Femur (tissue), 1 donor: ENCODE measurements at places on chromosomes 5 and 9.

DNA sequence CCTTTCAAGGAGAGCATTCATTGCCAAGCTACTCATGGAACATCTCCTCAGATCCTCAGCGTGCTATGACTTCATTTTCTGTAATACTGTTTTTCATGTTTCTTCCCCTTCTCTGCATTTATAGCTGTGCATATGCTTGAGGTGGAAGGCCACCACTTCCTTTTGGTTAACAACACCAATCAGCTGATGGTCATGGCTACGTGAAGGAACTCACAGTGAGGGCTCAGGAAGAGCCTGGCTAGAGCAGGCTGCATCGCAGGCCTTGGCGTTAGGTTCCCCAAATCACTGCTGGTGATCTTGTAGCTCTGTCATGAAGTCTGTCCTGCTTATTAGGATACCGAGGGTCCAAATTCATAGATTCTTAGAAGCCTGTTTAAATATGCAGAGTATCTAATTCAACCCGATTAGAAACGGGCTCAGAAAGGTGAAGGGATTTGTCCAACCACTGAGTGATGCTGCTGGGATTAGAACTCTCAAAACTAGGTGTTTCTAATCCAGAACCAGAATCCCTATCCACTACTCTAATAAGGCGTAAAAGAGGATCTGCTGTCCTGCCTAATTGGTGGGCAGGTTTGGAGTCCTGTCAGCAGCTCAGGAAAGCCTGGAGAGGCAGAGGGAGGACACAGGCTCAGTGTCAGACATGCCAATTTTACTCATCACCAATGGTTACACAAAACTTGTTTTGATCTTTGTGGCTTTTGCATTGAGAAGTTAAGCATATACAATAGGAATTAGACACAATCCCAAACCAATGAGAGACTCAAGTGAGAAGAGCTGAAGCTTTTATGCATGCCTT is 7.5 kb downstream of the SYK start:
- DNase-seq, result no peak

DNA sequence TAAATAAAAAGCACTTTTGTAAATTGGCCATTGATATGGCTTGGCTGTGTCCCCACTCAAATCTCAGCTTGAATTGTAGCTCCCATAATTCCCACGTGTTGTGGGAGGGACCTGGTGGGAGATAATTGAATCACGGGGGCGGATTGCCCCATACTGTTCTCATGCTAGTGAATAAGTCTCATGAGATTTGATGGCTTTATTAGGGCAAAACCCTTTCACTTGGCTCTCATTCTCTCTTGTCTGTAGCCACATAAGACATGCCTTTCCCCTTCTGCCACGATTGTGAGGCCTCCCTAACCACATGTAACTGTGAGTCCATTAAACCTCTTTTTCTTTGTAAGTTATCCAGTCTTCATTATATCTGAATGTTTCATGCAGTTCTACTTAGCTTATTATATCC is 153.2 kb downstream of the TARS1 start:
- DNase-seq, result no peak

DNA sequence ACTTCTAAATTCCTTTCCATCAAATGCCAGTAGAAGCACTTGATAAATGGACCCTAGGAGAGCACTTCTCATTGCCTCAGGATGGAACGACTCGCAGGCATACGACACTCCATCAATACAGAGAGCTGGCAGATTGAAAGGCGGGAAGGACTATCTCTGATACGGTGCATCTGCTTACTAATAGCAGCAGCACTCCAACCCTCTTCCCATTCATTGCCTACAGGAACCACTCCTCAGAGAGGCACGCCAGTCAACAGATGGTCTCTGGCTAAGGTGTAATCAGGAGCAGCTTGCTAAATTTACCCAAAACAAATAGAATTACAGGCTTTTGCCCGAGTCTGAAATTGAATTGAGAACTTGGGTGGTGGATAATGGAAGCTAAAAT is 168.1 kb downstream of the EFNA5 start:
- no peak for DNase-seq

GRCh38 chr5:11873587-11873986 is 30.7 kb downstream of the CTNND2 start:
- no peak for DNase-seq

DNA sequence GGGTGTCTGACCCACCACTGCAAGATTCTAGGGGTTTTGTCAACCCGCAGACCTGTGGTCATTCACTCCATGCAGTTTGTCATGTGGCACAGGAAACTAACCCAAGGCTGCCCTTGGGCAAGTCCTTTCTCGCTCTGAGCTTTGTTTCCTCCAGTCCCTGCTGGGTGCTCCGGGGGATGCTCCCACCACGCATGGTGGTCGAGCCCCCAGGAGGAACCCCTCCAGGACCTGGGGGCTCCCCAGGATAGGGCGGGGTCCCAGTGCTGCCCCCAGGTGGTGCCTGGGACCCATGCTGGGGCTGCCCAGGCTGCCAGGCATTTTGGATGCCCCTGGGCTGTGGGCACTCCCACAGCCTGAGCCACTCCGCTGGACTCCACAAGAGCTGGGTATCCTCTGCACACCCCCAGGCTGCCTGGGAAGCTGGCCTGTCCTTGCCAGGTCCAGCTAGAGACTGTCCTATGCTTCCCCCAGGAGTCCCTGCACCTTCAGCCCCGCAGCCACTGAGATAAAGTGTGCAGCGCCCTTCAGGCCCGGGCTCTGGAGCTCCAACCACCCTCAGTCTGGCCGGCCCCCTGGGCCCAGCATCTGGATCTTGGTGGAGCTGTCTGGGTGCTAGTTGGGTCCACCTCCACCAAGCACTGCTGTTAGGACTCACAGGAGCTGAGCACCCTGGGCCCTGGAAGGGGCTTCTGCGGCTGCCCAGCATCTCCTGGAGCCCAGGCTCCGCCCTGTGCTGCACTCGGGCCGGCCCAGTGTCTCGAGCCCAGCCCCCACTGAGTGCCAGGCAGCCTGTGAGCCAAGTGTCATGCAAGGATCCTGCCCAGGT is 104.3 kb downstream of the PHF2 start:
- DNase-seq, result peak; percentile 17

DNA sequence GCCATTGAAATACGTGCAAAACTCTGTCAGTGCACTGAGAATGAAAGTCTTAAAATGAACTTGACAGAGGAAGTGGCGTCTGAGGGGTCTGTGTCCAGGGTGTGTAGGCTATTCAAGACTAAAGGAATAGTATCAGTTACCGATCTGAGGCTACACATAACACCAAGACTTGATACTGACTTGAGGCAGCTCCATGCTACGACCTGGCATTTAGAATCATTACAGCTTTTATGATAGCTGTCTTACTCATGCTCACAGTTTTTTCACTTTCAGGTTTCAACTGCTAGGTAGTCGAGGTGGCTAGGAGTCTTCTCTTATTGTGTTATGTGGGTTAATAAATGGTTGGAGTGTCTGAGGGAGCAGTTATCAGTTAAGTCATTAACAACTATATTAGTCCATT is 92.8 kb upstream of the SLCO6A1 start:
- no peak for DNase-seq

DNA sequence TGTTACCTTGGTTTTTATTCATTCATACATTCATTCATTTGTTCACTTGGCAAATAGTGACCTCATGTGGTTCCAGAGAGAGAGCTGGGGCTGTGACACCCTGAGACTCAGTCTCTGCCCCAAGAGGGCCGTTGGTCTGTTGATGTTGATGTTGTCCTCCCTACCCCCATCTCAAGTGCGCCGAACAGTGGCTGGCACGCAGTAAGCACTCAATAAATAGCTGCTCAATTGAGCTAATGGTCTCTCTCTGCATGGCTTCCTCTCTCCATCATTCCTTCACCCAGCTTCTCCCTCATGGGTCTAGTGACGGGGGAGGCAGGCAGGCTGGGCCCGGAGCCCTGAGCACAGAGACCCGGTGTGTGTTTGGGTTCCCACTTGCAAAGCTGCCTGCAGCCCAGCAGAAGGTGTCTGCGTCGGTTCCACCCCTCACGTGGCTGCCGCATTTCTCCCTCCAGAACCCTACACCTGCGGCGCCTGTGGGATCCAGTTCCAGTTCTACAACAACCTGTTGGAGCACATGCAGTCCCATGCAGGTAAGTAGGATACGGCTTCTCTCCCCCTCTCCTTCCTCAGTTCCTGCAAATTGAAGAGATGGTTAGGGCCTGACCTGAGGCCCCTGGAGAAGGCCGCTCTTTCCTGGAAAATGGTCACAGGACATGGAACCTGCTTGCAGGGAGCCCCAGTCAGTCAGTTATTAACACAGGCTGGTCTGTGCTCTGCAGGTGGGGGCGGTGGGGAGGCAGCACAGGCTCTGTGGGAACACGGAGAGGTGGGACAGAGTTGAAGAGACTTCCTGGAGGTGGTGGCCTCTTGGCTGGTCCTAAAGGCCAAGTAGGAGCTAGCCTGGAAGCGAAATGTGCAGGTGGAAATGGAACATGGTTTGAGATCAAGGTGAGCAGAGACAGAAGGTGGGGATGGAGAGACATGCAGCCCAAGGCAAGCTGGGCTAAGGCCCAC is 42.0 kb downstream of the AMBP start:
- DNase-seq, result peak; percentile 11

DNA sequence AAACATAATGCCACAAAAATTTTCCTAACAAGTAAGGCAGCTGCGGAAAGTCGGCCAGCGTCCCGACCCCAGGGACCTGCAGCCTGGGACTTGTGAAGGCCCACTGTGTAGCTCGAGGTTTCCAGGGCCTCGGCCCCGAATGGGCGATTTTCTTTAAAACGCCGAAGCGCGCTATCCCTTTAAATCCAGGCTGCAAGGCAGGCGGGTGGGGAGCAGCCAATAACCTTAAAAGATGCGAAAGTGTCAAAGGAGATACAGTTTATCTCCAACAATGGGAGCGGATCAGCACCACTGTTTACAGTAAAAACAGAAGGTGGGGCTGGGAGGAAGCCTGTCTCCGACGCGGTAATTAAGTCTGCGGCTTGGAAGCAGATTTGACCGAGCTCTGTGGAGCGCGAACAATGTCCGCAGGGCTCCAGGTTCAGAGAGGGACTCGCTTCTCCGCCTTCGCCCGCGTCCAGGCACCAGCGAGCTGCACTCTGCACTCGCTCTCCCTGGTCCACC is 1.7 kb upstream of the ZSWIM6 start:
- DNase-seq, result peak; percentile 68

DNA sequence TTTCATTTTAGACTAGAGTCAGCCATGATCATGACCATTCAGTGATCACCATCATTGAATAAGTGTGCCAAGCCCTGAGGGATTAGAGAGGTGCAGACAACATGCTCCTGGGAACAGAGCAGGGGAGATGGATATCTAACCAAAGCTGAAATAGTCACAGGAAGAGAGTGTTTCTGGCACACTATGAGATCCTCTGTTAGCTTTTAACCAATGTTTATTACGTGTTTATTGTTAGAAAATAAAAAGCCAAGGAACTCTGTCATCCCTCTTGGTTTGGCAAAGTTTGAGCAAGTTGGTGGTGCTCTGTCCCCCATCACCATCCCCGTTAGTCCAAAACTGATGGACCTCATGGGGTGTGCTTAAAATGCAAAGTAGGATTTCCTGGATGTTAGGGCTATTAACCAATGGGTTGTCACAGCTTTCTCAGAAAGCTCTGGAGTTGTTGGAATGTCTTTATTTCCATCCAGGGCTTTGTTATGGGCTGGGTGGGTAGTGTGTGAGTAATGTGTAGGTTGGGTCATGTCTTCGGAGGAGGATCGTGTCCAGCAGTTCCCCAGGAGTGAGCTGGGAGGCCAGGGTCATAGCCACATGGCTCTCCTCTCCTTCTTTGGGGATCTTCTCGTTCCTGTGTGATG is 34.9 kb downstream of the SLC28A3 start:
- no peak for DNase-seq

DNA sequence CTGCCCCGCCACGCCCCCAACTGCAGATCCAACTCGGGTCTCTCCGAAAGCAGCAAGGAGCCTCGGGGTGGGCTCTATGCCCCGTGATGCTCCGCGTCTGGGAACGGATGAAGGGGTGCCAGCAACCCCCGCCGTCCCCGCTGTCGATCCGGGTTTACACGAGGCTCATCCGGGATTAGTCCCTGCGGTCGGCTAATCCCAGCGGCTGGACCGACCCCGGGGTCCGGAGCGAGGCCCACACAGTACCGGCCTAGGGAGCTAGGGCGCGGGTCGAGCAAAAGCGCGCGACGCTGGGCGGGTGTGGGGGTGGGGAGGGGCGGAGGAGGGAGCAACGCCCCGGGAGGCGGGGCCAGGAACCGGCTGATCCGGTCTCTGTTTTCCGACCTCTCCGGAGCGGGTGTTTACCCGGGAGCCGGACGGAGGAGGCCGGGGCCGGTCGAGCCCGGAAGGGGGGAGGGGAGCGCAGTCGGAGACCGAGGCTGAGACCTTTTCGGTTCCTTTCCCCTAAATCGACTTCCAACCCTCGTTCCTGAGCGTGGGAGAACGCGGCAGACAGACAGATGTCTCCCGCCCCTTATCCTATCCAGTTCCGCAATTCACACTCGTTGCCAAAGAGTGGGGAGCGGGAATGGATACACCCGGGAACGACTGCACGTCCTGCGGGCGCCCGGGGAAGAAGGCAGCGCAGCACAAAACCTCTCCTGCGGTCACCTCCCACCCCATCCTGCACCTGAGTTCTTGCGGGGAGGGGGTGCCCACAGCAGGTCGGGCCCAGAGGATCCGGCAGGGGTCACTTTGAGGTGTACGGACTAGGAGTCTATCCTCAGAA is 28.6 kb downstream of the PCDH1 start:
- DNase-seq, result peak; percentile 88

GRCh38 chr5:43294226-43294625 is 19.0 kb downstream of the HMGCS1 start:
- no peak for DNase-seq
